ENCODE measurements at places on chromosomes 16 and 17.

DNA sequence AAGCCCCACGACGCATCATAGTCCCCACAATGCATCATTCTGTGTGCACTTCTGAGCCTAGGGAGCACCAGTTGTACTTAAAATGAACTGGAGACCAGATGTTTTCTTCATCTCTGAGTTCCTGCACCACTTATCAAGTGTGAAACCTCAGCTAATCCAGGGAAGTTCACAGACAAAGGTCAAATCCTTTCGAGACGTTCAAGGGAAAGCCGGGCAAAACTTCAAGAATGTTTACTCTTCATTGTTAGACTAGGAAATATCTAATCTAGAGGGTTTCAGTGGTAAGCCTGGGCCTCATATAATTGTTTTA, 4.6 kb upstream of the PMP22 start:
- DNase-seq: no peak

- DNase-seq: peak; percentile 39
These were observed 174.9 kb upstream of the CIBAR2 start for GRCh38 chr16:85286951-85287814.

GRCh38 chr16:16016388-16016964, 67.1 kb downstream of the ABCC1 start:
- no peak for DNase-seq

- DNase-seq: no peak
These were observed 160.2 kb downstream of the RGS9 start for GRCh38 chr17:65297384-65297783.

DNA sequence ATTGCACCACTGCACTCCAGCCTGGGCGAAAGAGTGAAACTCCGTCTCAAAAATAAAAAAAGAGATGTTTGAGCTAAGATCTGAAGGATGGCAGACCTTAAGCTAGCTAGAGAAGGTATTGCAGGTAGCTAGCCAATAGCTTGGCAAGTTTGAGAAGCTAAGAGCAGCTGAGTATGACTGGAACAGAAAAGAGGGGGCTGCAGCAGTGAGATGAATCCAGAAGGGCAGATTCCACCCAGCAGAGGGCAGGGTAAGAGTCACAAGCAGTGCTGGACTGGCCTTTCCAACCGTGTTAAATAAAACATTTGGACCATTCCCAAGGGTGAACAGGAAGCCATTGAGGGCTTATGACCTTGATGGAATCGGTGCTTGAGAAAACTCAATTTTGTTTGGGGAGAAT, 5.7 kb upstream of the PHAF1 start:
- DNase-seq: peak; percentile 4

DNA sequence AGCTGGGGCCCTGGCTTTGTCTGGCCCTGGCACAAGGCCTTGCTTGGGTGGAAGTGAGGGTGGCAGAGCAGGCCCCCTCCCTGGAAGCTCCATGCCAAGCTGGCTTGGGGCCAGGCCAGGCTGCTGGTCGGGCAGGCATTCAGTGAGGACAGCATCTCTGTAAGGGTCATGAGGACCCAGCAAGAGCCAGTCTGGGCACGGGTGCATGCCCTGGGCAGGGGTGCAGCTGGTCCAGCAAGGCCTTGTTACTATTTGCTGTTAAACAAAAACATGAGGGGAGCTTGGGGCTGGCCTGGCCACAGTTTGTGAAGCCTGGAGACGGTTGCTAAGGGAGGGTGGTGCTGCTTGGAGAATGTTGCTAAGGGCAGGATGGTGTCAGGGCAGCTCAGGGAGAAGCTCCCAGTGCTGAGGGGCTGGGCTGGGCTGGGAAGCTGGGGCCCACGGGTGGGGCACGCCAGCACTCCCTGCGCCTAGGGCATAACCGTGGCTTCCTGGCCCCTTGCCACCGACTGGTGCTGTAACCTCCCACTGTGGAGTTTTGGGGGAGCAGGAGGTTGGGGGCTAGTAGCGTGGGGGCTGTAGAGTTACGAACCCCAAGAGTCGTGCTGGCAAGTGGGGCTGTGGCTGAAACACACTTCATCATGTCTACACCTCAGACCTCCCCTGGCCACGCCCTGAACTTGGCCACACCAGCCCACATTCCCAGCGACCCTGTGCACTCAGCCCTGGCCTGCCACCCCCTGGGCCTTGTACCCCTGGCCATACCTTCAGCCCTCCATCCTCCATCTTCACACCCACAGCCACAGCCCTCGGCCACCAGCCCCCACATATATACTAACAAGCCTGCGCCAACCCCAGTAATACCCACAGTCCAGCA, 1.6 kb downstream of the TPPP3 start:
- peak; percentile 60 for DNase-seq

- DNase-seq: peak; percentile 12
These were observed 2.0 kb upstream of the VAT1L start for GRCh38 chr16:77786186-77786847.

- DNase-seq: peak; percentile 36
These were observed 674 bp downstream of the ZNF688 start for GRCh38 chr16:30570636-30571444.
